ENCODE measurements at places on chromosomes 1 and 21. TPM values are rescaled to one million over a fixed set of nuclear protein-coding genes. Genes with fewer than 3 reads are reported as not detected.

SPSB1 gene
- 30.6 TPM for total RNA-seq

DNA sequence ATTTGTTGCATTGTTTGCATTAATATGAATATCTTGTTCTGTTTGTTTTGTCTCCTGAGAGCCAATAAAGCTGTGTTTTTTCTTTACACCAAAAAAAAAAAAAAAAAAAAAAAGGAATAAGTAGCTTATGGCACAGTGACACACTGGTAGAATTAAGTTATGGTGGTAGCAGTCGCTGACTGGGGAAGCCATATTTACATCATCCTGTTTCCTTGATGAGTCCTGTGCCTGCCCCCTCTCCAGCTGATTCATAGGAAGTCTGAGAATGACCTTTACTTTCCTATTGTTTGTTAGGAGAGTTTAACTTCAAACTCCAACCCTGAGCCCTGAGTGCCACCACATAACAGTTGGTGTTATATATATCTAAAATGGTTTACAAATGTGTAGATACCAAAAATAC is 62.2 kb downstream of the OBSCN start:
- DNase-seq, result no peak

GRCh38 chr1:13700521-13701270 is 708 bp downstream of the PRDM2 start:
- no peak for DNase-seq

GRCh38 chr21:42524341-42525028 is 10.8 kb downstream of the SLC37A1 start:
- peak; percentile 74 for DNase-seq

DNA sequence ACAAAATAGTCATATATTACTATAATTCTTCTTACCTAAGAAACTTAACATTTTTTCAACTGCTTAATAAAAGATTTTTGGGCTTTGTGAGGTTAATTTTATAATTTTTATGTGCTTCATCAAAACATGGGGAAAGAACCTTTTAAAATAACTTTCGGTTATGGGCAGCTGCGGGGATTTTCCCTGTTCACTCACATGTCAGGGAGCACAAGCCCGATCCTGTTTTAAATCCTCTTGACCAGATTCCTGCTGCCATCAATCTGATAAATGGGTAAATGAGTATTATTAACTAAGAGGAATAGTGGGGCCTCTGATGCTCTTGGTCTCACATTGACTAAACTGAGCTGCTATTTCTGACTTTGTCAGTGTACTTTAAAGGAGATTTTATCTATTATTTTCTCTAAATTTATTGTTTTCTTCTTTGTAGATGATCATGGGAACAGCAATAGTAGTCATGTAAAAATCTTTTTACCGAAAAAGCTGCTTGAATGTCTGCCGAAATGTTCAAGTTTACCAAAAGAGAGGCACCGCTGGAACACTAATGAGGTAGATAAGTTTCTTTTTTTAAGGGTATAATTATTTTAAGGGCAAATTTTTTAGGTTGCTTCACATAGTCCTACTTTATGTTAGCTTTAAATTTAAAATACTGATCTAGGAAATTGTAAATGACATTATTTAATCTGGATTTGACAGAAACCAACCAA is 39.6 kb downstream of the CAMTA1 start:
- DNase-seq, result no peak

DNA sequence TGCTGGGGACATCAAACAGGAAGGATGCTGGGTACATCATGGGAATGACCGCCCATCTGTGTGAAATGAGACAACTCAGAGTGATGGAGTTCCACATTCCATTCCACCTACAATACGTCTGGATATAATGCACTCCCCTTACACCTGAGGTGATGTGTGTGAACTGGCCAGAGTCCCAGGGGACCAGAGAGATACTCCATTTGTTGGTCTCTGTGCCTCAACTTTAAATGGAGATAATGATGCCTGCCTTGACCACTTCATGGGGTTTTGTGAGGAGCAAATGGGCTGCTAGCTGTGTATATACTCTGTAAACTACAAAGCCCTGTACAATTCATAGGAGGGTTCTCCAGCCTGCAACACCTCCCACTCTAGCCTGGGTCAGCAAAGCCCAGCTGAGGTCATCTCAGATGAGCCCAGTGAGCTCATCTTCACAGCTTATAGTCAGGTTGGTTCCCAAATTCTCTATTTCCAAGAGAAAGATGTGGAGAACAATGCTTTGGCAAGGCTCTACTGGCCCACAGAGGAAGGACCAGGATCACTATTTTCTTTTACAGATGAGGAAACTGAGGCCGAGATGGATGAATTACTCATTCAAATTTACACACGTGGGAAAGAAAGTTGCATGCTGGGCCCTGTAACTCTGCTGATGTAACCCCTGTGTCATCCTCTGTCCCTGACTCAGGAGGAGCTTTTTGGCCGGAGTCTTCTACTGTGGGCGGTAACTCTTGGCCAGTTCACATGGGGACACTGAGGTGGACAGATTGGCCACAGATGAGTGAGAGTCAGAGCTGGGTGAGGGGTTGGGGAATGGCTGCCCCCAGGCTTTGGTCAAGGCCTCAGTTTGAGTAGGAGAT is 105.6 kb upstream of the GCLM start:
- DNase-seq, result no peak

- DNase-seq, result no peak
These were observed 3.4 kb upstream of the PEX10 start for GRCh38 chr1:2415801-2416208.

DNA sequence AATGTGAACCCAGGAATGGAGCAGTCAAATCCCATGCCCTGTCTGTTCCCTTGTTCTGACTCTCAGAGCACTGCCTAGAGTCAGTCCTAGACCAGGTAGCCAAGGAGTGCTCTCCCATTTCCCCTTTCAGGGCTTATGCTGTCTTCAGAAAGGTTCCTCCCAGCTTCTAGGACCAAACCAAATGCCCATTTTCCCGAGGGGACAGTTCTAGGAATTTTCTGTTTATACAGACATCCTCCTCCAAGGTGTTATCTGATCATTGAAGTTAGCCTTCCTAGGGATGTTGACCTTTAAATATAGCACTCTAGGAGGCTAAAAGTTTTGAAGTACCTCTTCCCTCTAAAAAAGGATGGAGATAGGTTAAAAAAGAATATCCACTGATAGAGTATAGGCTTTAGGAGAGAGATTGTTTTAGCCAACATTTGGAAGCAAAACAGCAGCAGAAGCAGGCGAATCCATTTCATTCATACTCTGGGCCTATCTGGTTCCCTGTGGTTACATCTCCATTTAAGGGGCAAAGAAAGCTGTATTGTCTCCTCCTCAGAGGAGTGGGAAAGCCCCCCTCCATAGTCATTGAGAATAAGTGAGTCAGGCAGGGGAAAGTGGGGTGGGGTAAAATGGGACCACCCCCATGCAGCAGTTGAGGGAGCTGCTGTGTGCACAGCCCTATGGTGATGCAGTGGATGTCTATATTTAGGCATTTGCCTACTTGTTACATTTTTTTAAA is 126.5 kb downstream of the SPATA46 start:
- no peak for DNase-seq

GRCh38 chr1:31515056-31515775 is 61.1 kb upstream of the TINAGL1 start:
- no peak for DNase-seq

NOTCH2 gene
- total RNA-seq, result 106 TPM

TIE1 gene
- 39.0 TPM for total RNA-seq

- no peak for DNase-seq
These were observed 26.7 kb upstream of the RPTN start for GRCh38 chr1:152185544-152186391.

DNA sequence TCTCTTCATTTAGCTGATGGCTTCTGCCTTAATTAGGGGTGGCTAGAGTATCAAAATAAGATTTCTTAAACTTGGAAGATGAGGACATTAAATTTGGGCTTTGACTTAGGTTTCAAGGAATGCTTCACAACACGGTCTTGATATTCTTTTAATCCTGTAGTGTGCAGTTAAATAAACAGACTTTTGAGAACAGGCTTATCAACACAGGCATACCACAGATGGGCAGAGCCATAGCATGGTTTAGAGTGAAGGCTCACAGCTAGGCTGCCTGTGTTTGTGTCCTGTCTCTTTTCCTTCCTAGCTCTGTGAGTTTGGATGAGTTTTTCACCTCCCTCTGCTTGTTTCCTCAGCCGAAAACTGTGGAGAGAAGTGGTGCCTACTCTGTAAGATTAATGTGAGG is 102.3 kb upstream of the IPO9 start:
- DNase-seq, result no peak

DNA sequence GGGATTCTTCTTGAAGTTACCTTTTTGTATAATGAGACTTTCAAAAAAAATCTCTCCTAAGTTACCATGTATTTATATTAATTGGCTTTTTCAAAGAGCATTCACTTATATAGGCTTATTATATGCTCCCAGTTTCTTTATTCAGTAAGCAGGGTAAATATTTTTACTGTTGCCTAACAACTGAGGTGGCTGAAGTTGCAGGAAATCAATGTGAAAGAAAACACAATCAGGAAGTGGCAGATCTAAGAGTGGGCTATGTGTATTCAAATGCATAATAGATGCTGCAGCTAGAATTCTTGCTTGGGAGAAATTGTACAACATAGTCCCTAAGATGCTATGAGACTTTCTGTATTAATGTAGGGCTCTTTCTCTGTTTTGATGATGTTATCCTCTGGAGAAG is 606.9 kb downstream of the NUF2 start:
- no peak for DNase-seq

IGSF9 gene
- 8.0 TPM for total RNA-seq

DNA sequence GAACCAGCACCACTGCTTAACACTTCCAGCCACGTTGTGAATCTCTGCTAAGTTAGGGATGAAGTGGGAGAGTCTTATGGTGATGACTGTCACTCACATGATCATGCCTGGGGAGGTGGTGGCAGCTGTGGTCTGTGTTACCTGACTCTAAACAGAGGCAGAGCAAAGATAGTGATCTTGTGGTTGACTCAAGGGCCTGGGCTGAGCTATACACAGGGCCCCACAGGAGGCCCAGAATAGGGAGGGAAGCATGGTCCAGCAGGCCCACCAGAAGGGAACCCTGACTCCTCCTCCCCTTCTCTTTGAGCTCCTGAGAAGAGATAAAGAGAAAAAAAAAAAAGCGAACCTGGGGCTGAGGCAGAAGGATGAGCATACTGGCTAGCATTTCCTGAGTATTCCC is 55.0 kb downstream of the PLXNA2 start:
- no peak for DNase-seq

SDF4 gene
- 111 TPM for total RNA-seq

S100A16 gene
- 102 TPM for total RNA-seq

TMEM269 gene
- total RNA-seq, result 0.59 TPM

PADI4 gene
- 1.3 TPM for total RNA-seq

ALX3 gene
- total RNA-seq, result 0.44 TPM

DNA sequence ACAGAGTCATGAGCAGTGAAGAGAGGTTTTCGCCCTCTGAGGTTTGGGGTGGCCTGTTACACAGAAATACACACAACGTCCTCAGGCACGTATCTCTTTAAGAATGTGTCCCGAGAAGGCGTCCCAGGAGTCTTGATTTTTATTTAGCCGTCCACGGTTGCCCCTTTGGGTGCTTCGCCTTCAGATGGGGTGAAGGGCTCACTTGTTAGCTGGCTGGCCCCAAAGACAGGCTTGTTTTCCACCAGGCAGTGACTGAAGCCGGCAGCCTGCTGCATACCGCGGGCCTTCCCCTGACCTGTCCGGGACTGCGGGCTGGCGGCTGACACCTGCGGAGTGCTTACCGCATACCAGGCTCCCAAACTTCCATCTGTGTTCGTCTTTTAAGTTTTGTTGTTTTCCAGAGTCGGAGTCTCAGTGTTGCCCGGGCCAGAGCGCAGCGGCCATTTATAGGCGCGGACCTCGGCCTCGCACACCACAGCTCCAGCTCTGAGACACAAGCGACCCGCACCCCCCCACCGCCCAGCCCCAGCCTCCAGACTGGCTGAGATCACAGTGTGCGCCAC is 1.6 kb upstream of the ADARB1 start:
- DNase-seq, result peak; percentile 51

KCNAB2 gene
- total RNA-seq, result 19.8 TPM

GRCh38 chr1:155022136-155022926 is 11.2 kb downstream of the DCST2 start:
- DNase-seq, result no peak

DNA sequence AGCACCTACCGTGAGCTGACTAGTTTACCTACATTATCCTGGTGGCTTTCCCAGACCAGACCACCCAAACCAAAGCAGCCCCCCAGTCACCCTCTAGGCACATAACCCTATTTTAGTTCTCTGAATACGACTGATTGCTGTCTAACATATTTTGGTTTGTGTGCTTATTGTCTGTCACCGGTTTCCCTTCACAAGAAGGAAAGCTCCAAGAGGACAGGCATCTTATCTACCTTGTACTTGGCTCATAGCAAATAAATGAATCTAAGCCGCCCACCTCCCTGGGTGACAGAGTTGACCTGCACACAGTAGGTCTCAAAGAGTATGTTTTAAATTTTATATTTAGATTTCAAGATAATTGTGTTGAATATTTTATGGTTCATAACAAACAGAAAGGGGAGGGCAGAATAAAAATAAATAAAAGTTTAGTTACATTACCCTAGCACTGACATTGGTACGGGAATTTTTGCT is 904 bp upstream of the PRDX6 start:
- no peak for DNase-seq

GRCh38 chr1:224623310-224623714 is 7.2 kb downstream of the CNIH3 start:
- DNase-seq, result no peak

PLA2G2A gene
- total RNA-seq, result 91.9 TPM

DTL gene
- 0.29 TPM for total RNA-seq

GRCh38 chr1:186878356-186878755 is 49.6 kb downstream of the PLA2G4A start:
- DNase-seq, result no peak

GAS5 gene
- 763 TPM for total RNA-seq

GRCh38 chr1:34974626-34975025 is 10.5 kb downstream of the TMEM35B start:
- DNase-seq, result no peak

CD52 gene
- 12.8 TPM for total RNA-seq

MNDA gene
- total RNA-seq, result 6.9 TPM

SDHB gene
- total RNA-seq, result 97.7 TPM

- DNase-seq, result no peak
These were observed 79.6 kb upstream of the BMP8A start for GRCh38 chr1:39411526-39412478.

GRCh38 chr21:32256873-32257620 is 21.8 kb downstream of the MIS18A start:
- peak; percentile 66 for DNase-seq

AIRE gene
- not detected for total RNA-seq

MARK1 gene
- 6.6 TPM for total RNA-seq

GRCh38 chr1:77504986-77505385 is 177.5 kb downstream of the ZZZ3 start:
- no peak for DNase-seq

MAP3K21 gene
- 9.5 TPM for total RNA-seq

SLC9C2 gene
- not detected for total RNA-seq

APOBEC4 gene
- total RNA-seq, result not detected

PKLR gene
- not detected for total RNA-seq
